H1 (cell line): ENCODE measurements at places on chromosomes 13 and 19.

GRCh38 chr13:91523116-91523515 is 124.7 kb downstream of the GPC5 start:
- DNase-seq, result no peak

DNA sequence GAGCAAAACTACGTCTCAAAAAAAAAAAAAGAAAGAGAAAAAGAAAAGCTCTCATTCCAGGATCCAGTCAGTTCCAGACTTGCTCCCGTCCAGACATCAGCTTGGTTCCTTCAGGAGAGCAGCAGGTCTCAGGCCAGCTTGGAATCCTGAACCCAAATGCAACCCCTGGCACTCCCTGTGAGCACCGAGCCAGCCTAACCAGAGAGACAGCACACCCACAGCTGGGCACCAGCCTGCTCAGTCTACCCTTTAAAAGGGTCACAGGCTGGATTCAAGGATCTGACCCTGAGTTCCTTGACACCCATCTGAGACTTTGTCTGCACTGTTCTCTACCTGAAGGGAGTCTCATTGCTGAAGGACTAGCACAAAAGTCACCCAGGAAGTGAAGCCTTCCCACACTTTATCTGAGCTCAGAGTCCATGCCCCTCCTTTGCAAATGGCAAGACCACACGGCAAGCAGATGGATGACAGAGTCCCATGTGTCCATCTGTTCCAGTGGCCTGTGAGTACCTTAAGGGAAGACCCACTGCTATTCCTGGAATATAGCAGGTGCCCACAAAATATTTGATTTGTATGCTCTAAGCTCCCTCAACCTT is 1.4 kb downstream of the PEPD start:
- DNase-seq, result no peak

- no peak for DNase-seq
Observed at GRCh38 chr19:46068345-46069258, 27.8 kb upstream of the IGFL4 start.

DNA sequence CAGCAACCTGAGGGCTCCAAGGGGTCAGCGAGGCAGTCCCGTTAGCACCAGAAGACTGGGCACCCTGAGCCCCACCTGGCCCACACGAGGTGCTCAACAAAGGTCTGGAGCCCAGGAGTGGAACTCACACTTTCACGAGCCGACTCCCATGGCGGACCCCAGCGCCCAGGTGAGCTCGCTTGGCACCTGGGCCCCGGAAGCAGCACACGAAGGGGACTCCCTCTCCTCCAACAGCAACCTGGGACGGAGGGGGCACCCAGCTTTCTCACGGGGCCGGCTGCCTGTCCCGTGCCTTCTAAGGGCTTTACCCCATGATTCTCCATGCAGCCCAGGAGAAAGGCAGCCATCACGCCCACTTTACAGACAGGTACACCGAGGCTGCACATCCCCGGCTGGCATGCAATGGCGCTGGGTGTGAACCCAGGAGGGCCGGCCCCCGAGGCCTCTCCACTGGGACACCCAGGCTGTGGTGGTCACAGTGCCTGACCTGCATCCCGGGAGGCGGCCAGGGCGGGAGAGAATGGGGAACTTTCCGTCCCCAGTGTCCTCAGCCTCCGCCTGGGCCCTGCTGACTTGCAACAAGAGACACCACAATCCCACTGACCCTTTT is 5.0 kb downstream of the PIP5K1C start:
- no peak for DNase-seq

DNA sequence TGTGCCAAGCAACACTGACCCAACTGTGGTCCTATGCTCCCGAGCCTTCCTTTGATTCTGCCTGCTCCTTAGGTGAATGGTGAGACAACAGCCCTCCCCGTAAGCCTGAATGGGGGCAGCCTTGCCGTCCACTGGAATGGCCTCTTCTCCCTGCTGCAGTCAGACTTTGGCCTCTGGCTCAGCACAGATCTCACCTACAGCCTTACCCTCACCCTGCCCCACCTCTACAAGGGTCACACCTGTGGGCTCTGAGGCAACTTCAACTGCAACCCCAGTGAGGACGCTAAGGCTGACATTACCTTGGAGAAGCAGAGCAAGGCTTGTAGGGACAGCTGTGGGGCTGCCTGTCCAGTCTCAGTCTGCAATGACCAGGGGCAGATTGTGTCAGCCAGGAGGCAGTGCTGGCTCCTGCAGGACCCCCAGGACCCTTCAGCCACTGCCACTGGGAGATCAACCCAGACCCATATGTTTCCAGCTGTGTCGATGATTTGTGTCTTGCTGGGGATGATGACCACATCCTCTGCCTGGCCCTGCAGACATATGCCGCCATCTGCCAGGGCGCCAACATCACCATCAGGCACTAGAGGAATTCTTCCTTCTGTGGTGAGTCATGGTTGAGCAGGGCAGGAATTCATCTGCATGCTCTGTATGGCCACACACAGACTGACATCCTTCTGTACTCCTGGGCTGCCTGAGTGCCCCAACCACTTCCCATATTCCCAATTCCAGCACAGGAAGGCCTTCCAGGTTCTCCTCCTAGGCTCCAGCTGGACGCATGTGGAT is 27.3 kb upstream of the FXYD3 start:
- no peak for DNase-seq

DNA sequence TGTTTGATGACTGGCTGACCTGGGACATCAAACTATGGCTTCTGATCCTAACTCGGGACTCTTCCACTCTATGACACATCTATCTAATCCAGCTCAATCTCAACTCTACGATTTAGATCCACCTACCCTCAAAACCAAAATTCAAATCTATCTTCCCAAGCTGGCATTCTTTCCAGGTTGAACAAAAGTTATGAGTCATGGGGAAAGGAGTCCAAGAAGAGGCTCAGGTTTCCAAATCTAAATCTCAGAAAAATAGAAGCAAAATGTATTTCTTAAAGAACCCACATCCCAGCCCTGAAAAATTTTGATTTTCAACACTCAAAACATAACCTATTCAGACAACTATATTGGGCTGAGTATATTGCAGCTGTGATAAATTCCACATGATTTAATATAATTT is 143.9 kb upstream of the IPO5 start:
- DNase-seq, result no peak
